ENCODE measurements at places on chromosomes 6 and 20. TPM values are rescaled to one million over a fixed set of nuclear protein-coding genes. Genes with fewer than 3 reads are reported as not detected.

Gene GRIK2
- not detected for total RNA-seq

GRCh38 chr6:2658788-2659187 lies 91.9 kb downstream of the MYLK4 start:
- no peak for DNase-seq
- peaks cover 9% of the 10 kb centered on the region for H3K27me3 ChIP-seq
- no peak overlapping the region for H3K27ac ChIP-seq
- H3K36me3 ChIP-seq = no peaks in the 10 kb centered on the region
- H3K4me3 ChIP-seq = no peak overlapping the region

Gene MLN
- not detected for total RNA-seq

Gene DNMT3B
- 2.6 TPM for total RNA-seq

Gene ZNF391
- total RNA-seq = 10.1 TPM

GRCh38 chr20:32988008-32988407 lies 16.2 kb downstream of the SUN5 start:
- H3K27ac ChIP-seq = no peak overlapping the region
- H3K4me1 ChIP-seq = peaks cover 22% of the 10 kb centered on the region
- DNase-seq = no peak

GRCh38 chr6:66376001-66376400 lies 669.0 kb upstream of the EYS start:
- no peak for DNase-seq
- H3K36me3 ChIP-seq = no peaks in the 10 kb centered on the region
- no peak overlapping the region for H3K4me3 ChIP-seq
- H3K27ac ChIP-seq = no peak overlapping the region

DNA sequence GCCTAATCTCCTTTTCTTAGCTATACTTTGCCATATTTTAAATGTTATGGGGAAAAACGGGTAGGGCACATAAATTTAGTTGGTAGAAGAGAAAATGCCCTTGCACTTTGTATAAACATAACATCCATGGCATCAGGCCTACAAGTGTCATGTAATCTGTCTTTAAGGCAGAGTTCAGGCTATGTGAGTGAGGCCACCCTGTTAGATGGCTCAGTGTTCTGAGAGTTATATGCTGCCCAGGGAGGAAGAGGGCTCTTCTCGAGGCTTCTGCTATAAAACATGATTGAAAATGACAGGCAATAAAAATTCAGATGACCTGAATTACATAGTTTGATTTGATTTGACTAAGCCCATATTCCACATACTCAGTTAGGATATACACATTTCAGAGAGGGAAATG lies 553.6 kb upstream of the MAP3K7 start:
- no peak overlapping the region for H3K4me3 ChIP-seq
- no peaks in the 10 kb centered on the region for H3K4me1 ChIP-seq
- H3K27me3 ChIP-seq = no peaks in the 10 kb centered on the region

DNA sequence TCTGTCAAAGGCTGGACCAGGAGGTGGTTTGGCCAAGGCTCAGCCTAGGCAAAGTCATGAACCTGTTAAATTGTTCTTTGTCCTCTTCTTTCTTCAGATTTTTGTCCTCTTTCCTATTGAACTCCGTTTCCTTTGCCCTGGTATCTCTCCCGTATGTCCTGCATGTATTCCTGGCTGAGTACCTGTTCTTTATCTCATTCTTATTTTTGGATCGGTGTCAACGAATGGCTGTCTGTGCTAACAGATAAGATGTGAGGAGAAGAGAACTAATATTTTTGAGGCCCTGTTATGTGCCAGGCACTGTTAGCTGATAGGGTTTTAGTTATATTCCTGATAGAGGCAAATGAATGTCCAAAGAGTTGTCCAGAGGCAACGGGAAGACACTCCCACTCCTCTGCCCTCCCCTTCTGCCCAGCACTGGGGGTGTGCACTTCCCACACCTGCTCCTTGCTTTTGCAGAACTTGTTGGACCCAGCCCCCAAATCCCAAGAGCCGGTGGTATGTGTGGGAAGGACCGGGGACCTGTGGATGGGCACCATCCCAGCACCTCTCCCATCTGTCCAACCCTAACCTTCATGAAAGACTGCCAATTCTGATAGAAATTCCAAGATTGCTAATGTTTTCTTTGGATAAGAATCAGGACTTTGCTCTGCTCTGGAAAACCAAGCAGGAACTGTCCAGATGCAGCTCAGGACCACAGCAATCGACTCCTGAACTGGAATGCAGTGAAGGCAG lies 20.6 kb downstream of the MMP24OS start:
- H3K36me3 ChIP-seq = no peaks in the 10 kb centered on the region
- no peak for DNase-seq
- peaks cover 3% of the 10 kb centered on the region for H3K4me1 ChIP-seq
- H3K4me3 ChIP-seq = no peak overlapping the region

Gene TREML2
- 15.0 TPM for total RNA-seq

Gene MLIP
- not detected for total RNA-seq

Gene KIF6
- total RNA-seq = 0.46 TPM

DNA sequence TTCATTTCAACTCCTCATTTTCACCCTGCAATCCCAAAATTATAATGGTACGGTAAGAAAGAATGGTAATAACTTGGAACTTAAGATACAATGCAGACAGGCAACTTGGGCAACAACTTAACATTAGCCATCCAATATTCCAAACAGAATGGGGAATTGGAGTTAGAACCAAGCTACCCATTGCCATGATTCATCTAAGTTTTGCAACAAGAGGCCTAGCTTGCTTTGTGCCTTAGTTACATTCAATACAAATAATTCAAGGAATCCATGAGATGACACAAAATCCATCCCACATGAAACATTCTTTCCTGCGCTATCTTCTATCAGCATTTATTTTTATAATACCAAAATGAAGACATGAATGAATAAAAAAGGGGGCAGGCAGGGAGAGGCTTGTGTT lies 28.4 kb downstream of the DCDC2 start:
- H3K4me3 ChIP-seq = no peak overlapping the region
- no peak for DNase-seq
- no peak overlapping the region for H3K27ac ChIP-seq
- H3K4me1 ChIP-seq = no peaks in the 10 kb centered on the region
- no peaks in the 10 kb centered on the region for H3K36me3 ChIP-seq

Gene RAB32
- total RNA-seq = 1.5 TPM

Gene SNAP91
- total RNA-seq = not detected

GRCh38 chr6:163655217-163656121 lies 241.0 kb downstream of the QKI start:
- no peaks in the 10 kb centered on the region for H3K4me1 ChIP-seq
- H3K36me3 ChIP-seq = no peaks in the 10 kb centered on the region
- no peak for DNase-seq
- peaks cover 33% of the 10 kb centered on the region for H3K27me3 ChIP-seq
- no peak overlapping the region for H3K4me3 ChIP-seq

DNA sequence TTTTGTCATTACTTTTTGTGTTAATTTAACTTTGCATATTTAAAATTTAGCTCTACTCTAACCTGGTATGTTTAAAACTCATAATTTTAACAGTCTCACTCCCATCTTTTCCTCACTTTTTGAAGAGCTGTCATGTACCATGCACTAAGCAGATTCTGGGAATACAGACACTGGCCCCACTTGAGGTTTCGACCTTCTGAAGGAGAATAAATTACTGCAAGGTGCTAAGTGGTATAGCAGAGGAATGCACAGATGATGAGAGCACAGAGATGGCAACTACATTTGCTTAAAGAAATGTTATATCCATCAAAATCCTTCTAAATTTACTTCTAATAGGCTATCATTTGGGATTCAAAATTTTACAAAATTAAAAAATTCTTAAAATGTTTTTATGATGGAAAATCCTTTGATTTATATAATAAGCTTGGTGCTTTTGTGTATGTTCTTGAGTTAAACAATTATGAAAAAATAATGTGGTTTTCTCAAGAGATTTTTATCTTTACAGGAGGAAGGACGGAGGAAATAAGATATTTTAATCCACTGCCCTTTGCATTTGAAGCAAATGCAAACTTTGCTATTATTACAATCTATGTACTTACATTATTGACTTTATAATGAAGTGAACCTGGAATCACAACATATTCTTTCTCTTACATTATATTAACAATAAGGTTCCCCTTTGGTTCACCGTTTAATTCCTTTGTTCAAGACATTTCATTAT lies 79.3 kb downstream of the AHI1 start:
- no peak overlapping the region for H3K4me3 ChIP-seq
- no peaks in the 10 kb centered on the region for H3K27me3 ChIP-seq
- H3K4me1 ChIP-seq = no peaks in the 10 kb centered on the region
- no peak for DNase-seq
- no peak overlapping the region for H3K27ac ChIP-seq
- no peaks in the 10 kb centered on the region for H3K36me3 ChIP-seq

Gene HS3ST5
- total RNA-seq = not detected

DNA sequence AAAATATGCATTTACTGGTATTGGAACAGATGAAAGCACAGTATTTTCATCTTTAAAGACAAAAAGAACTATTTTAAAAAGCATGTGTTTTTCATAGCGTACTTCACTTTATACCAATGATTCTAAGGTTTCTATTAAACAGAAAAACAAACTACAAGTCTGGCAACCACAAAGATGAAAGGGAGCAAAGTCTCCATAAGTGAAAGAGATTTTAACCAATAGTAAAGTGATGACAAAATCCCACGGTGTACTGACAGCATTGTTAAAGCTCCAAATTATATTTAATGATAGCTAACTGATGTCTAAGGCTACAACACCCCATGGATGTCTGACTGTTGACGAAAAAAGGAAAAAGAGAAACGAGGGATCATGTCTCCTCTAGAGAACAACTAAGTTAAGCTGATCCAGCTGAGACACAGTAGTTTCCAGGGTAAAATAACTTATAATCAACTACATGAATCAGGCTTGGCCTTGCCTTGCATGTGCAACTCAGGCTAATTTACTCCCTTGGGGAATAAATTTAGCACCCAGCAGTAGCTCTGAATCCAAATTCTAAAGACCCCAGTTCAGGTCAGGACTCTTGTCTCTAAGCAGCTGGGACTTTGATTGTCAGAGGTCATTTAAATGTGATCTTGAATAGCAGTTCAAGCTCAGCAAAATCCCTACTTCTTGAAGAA lies 56.0 kb upstream of the TAB2 start:
- H3K27ac ChIP-seq = peak overlapping the region; percentile 56
- H3K4me3 ChIP-seq = peak overlapping the region; percentile 36
- no peak for DNase-seq
- peaks cover 49% of the 10 kb centered on the region for H3K4me1 ChIP-seq
- H3K36me3 ChIP-seq = no peaks in the 10 kb centered on the region
- H3K27me3 ChIP-seq = no peaks in the 10 kb centered on the region

DNA sequence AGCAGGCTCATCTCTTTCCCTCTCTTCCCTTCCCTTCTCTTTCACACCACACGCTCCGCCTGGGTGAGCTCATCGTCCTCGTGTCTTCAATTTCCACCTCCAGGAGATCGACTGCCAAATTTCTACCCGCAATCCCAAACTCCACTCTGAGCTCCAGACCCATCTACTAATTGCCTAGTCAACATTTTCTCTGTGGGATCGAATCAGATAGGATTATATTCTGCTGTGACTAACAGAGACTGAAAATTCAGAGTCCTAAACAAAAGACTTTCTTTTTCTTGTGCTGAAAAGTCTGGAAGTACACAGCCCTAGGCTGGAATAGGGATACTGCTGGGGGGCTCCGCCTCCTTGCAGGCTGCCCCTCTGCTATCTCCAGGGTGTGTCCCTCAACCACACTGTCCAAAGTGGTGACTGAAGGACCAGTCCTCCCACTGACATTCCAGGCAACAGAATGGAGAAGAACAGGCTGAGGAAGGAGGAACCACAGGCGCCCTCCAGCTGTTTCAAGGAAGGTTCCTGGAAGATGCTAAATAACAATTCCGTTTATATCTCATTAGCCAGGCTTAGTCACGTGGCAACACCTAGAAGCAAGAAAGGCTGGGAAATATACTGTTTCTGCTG lies 5.0 kb upstream of the HSPA12B start:
- H3K36me3 ChIP-seq = no peaks in the 10 kb centered on the region
- H3K4me3 ChIP-seq = no peak overlapping the region
- no peak for DNase-seq
- H3K27ac ChIP-seq = no peak overlapping the region

DNA sequence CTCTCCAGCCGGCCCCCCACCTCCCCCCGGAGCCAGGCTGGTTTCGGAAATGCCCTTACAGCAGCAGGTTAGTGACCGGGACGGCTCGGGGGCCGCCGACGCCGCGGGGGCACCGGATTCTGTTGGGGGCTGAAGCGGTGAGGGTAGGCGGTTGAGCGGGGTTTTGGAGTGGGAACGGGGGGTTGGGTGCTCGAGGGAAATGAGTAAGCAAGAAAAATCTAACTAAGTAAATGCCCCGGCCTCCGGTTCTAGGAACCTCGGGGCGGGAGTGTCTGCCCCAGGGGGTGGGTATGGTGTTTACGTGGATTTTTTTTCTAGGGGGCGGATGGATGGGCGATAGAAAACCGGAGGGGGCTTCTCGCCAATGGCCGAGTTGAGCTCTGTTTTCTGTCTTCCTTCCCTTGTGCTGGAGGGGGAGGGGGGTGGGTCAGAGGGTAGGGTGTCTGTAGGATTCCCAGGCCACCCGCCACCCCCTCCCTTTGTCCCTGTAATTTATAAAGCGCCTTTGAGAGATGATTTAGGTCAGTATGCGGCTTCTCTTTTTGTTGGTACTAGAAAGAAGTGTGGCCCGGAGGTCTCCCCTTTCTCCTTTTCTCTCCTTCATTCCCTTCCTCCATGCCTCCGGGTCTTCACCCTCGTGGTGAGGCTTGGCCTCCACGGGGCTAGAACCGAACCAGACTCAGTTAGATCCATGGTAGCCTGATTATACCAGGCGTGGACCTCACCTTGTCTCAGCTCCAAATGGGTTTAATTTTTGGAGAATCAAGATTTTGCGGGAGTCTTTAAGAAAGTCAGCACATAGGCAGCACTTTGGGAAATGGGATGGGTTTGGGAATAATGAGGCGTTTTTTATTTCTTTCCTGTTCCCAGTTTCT lies 2.3 kb downstream of the E2F3 start:
- peaks cover 59% of the 10 kb centered on the region for H3K4me1 ChIP-seq
- H3K4me3 ChIP-seq = peak overlapping the region; percentile 100
- no peaks in the 10 kb centered on the region for H3K27me3 ChIP-seq
- peak; percentile 90 for DNase-seq
- H3K36me3 ChIP-seq = peaks cover 5% of the 10 kb centered on the region
- peak overlapping the region; percentile 96 for H3K27ac ChIP-seq

DNA sequence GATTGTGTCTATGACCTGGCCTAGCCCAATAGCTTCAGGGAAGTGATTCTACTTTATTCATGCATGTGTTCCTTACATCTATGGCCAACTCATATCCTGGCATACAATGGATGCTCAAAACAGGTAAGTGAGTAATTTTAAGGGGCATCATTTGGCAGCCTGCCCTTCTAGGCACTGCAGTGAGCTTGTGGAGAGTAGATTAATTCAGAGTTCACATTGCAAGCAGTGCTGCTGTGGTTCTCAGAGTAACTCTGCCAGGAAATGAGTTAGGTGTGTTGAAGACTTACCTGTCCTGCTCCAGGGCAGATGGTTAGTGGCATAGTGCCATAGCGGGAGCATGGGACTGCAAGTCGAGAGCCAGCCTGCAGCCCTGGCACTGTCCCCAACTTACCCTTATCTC lies 158.0 kb downstream of the SCP2D1 start:
- no peaks in the 10 kb centered on the region for H3K36me3 ChIP-seq
- H3K4me1 ChIP-seq = no peaks in the 10 kb centered on the region
- H3K4me3 ChIP-seq = no peak overlapping the region
- no peak overlapping the region for H3K27ac ChIP-seq
